ENCODE measurements at places on chromosomes 7 and 10. TPM values are rescaled to one million over a fixed set of nuclear protein-coding genes. Genes with fewer than 3 reads are reported as not detected.

GRCh38 chr10:131789516-131789915 is 111.3 kb upstream of the PPP2R2D start:
- H3K27ac ChIP-seq: no peak overlapping the region
- DNase-seq: no peak
- H3K4me1 ChIP-seq: no peaks in the 10 kb centered on the region
- no peak overlapping the region for H3K4me3 ChIP-seq
- no peaks in the 10 kb centered on the region for H3K27me3 ChIP-seq
- H3K36me3 ChIP-seq: no peaks in the 10 kb centered on the region

DNA sequence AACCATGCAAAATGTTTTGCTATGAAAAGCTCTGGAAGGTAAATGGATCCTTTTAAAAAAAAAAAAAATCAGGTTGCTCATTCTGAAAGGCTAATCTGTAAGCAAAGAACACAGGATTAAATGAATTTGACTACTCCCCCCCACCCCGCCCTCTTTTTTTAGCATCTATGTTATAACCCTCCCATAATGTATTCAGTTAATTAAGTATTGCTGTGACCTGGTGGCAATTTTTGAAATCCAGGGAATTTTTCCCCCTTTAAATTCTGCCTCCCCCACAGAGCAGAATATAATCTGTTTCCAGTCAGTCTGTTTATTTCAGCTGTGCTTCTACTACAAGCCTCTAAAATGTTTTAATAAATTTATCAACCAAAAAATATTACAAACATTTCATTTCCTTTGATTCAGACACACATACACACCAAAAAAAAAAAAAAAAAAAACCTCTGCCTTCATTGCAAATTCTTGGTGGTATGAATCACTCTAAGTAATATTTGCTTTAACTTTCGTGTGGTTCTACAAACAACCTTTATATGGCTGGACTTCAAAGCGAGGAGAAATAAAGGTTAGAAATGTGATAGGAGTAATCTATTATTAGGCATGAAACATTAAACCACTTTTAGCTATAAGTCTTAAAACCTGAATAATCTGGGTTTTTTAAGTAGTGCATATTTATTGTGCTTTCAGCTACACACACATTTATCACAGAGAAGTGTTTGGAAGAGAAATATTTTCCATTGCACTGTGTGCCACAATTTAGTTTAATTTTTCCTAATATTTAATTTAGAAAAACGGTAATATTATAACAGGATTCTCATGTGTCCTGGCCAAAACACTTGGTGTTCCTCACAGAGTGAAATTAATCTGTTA is 64.4 kb upstream of the ARID5B start:
- no peaks in the 10 kb centered on the region for H3K27me3 ChIP-seq
- no peak for DNase-seq
- no peaks in the 10 kb centered on the region for H3K4me1 ChIP-seq
- no peak overlapping the region for H3K27ac ChIP-seq

- H3K4me3 ChIP-seq: no peak overlapping the region
- no peaks in the 10 kb centered on the region for H3K36me3 ChIP-seq
- no peaks in the 10 kb centered on the region for H3K27me3 ChIP-seq
Observed at GRCh38 chr7:93823621-93824020, 66.9 kb downstream of the TFPI2 start.

DNA sequence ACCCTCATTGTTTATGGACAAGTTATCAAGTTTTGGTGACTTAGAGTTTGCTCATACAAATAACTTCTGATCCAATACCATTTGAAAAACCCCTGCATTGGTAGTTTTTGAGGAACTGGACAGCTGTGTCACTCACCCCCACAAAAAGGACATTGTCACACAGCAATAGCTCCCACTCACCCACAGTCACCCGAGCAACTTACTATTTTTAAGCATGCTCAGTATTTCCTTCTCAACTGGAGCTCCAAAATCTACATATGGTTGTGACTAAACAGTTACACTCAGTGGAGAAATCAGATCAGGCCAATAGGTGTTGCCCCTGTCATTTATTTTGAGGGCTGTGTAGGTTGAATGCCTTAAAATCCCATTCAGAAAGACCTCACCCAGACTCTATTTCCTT is 165.2 kb upstream of the AUTS2 start:
- H3K4me3 ChIP-seq: no peak overlapping the region
- no peaks in the 10 kb centered on the region for H3K4me1 ChIP-seq
- H3K27ac ChIP-seq: no peak overlapping the region
- H3K27me3 ChIP-seq: no peaks in the 10 kb centered on the region

DNA sequence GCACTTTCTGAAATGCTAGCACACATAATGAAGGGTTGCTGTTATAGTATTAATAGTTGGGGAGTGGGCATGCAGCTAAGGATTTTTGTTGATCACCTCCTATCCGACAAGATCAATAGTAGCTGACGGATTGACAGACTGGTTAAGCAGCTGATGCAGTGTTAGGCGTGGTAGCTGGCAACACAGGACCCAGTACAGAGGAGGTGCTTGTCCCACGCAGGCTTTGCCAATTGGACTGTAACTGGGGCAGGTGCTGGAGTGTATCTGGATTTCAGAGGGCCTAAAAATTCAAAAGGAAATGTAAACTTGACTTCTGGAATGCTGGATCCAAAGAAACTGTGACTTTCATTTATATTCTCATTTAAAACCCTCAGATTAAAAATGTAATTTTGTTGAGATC is 340.9 kb downstream of the SORCS3 start:
- no peak for DNase-seq
- no peak overlapping the region for H3K4me3 ChIP-seq
- no peaks in the 10 kb centered on the region for H3K36me3 ChIP-seq
- H3K27me3 ChIP-seq: no peaks in the 10 kb centered on the region

DNA sequence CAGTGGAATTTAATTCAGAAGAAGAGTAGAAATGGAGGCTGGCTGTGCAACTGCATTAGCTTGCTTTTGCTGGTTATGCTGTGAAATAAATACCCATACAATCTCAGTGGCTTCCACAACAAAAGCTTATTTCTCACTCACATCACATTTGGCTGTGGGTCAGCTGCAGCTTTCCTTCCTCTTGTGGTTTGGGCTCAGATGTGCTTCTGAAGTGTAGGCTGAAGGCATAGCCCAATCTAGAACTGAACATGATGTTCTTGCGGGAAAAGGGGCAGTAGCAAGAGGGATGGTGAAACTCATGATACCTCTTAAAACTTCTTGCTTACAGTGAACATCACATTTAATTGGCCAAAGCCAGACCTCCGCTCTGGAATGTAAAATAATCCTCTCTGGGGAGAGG is 119.9 kb downstream of the HECW1 start:
- H3K27ac ChIP-seq: no peak overlapping the region
- no peaks in the 10 kb centered on the region for H3K27me3 ChIP-seq
- DNase-seq: no peak
- H3K4me3 ChIP-seq: no peak overlapping the region
- H3K36me3 ChIP-seq: no peaks in the 10 kb centered on the region

- DNase-seq: peak; percentile 69
- peak overlapping the region; percentile 44 for H3K4me3 ChIP-seq
- H3K36me3 ChIP-seq: no peaks in the 10 kb centered on the region
- no peak overlapping the region for H3K27ac ChIP-seq
- H3K27me3 ChIP-seq: no peaks in the 10 kb centered on the region
- H3K4me1 ChIP-seq: peaks cover 3% of the 10 kb centered on the region
Observed at GRCh38 chr7:96075510-96076349, 246.2 kb downstream of the SLC25A13 start.

GRCh38 chr7:28748933-28749584 is 209.1 kb downstream of the TRIL start:
- DNase-seq: no peak
- H3K4me1 ChIP-seq: no peaks in the 10 kb centered on the region
- no peaks in the 10 kb centered on the region for H3K36me3 ChIP-seq
- H3K27ac ChIP-seq: no peak overlapping the region

DNA sequence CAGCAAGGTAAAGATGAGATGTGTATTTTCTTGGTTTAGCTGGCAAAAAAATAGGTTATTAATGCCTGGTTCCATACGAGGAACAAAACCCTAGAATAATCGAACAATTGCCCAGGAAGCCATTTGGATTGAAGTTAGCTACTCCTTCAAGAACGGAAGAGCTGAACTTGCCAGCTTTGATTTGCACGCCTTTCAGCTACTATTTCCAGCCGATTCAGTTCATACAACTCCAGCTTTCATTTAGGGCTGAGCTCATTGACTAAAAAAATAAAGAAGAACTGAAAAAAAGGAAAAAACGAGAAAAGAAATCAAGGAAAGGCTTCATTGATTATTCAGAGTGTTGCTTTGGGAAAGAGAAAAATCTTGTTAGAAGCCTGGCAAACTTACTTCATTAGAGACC is 60.4 kb downstream of the PTN start:
- H3K4me3 ChIP-seq: no peak overlapping the region
- H3K27me3 ChIP-seq: no peaks in the 10 kb centered on the region
- H3K27ac ChIP-seq: no peak overlapping the region
- no peaks in the 10 kb centered on the region for H3K36me3 ChIP-seq
- no peaks in the 10 kb centered on the region for H3K4me1 ChIP-seq

GRCh38 chr7:21617916-21618390 is 75.1 kb downstream of the DNAH11 start:
- H3K27me3 ChIP-seq: no peaks in the 10 kb centered on the region
- H3K36me3 ChIP-seq: no peaks in the 10 kb centered on the region
- H3K4me3 ChIP-seq: no peak overlapping the region
- DNase-seq: peak; percentile 93
- no peak overlapping the region for H3K27ac ChIP-seq
- peaks cover 15% of the 10 kb centered on the region for H3K4me1 ChIP-seq

DNA sequence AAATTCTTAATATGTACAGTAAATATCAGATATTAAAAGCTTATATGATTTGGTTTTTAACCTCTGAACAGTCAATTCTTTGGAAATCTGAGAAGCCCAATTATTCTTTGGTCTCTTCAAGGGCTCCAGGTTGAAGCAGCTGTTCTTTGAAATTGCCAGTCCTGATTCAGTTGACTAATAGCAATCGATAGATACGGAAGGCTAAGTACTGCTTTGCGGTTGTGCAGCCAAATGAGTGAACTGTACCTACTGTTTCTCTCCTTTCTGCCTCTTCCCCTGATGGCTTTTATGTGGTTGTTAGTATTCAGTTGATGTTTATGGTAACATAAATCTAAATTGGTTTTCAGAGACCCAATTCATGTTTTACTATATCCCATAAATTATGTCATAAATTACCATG is 103.1 kb upstream of the RPA3 start:
- H3K4me1 ChIP-seq: no peaks in the 10 kb centered on the region
- H3K27ac ChIP-seq: no peak overlapping the region
- no peak overlapping the region for H3K4me3 ChIP-seq
- H3K36me3 ChIP-seq: no peaks in the 10 kb centered on the region

DNA sequence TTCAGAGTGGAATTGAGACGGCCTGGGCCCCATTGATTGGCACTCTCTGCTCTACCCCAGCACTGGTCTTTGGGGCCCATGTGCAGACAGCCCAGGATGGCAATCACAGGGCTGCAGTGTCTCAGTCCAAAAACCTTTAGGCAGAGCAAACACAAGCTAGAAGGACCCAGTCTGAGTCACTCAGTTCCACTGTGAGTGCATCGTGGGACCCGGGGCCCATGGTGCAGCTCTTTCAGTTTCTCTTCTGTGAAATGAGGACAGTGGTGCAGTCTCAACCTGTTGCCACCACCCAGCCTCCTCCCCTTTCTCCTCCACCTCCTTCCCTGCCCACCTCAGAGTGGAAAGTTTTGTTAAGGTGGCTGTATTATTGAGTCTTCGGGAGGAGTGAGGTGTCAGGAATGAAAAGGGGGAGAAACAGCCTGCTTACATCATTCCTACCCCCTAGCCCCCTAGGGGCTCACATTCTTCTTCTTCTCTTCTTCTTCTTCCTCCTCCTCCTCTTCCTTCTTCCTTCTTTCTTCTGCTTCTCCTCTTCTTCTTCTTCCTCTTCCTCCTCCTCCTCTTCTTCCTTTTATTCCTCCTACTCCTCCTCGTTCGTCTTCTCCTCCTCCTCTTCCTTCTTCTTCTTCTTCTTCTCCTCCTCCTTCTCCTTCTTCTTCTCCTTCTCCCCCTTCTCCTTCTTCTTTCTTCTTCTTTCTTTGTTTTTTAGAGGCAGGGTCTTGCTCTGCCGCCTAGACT is 19.5 kb upstream of the CARD11 start:
- no peak for DNase-seq
- H3K4me1 ChIP-seq: no peaks in the 10 kb centered on the region
- no peaks in the 10 kb centered on the region for H3K27me3 ChIP-seq

GRCh38 chr10:130259380-130259779 is 123.2 kb downstream of the GLRX3 start:
- H3K36me3 ChIP-seq: no peaks in the 10 kb centered on the region
- DNase-seq: no peak
- no peaks in the 10 kb centered on the region for H3K4me1 ChIP-seq
- no peaks in the 10 kb centered on the region for H3K27me3 ChIP-seq
- no peak overlapping the region for H3K27ac ChIP-seq

DNA sequence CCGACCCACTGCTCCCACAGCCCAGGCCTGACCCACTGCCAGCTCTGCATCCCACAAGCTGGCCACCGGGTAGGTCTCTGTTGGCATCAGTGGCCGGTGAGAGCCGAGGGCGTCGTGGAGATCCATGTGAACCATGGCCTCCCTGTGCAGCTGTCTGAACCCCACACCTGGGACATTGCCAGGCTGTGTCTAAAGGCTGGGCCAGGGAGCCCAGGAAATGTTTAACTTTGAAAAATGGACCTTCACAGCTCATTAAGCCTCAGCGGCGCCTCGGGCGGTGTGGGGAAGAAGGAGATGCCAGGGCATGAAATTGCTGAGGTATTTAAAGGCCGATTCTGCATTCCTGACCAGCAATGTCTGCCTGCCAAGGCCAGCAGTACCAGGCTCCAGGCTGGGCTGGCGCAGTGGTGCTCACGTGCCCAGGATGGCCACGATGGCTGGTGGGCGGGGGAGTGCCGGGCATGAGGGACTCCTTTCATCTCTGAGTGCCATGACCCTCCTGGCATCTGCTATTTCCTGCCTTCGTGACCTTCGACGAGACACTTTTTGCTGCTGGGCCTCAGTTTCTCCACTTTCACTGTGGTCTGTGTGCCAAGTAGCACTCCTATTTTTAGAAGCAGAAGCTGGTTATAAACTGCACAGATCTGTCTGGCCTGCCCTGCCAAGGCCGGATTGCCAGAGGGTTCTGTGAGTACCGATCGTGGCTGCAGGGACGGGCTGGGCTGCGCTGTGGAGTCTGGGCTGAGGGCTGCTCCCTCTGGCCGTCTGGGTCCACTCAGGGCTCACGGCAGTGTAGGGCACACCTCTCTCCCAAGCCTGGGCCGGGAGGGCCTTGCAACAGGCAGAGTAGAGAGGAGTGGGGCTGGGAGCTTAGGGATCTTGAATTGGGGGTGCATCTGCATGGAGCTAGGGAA is 21.8 kb downstream of the ELFN1 start:
- DNase-seq: no peak
- H3K36me3 ChIP-seq: no peaks in the 10 kb centered on the region
- no peaks in the 10 kb centered on the region for H3K27me3 ChIP-seq
- H3K4me1 ChIP-seq: no peaks in the 10 kb centered on the region
- no peak overlapping the region for H3K27ac ChIP-seq

GRCh38 chr7:36547416-36547815 is 157.8 kb downstream of the ANLN start:
- no peaks in the 10 kb centered on the region for H3K36me3 ChIP-seq
- H3K27ac ChIP-seq: no peak overlapping the region
- no peak for DNase-seq

GRCh38 chr7:127895814-127896280 is 135.4 kb downstream of the LRRC4 start:
- DNase-seq: no peak
- no peak overlapping the region for H3K27ac ChIP-seq
- H3K27me3 ChIP-seq: no peaks in the 10 kb centered on the region
- H3K4me1 ChIP-seq: no peaks in the 10 kb centered on the region
- no peaks in the 10 kb centered on the region for H3K36me3 ChIP-seq

- peaks cover 3% of the 10 kb centered on the region for H3K27me3 ChIP-seq
- H3K27ac ChIP-seq: no peak overlapping the region
Observed at GRCh38 chr7:101059620-101059942, 25.7 kb upstream of the TRIM56 start.

The PNLIPRP1 gene
- total RNA-seq: not detected

The SEMA3C gene
- total RNA-seq: 0.55 TPM

The RGR gene
- not detected for total RNA-seq

The ZNF438 gene
- 5.2 TPM for total RNA-seq

The SFTPD gene
- 0.59 TPM for total RNA-seq

The CCDC6 gene
- 20.4 TPM for total RNA-seq

The ENKUR gene
- total RNA-seq: 0.29 TPM

Data from right lobe of liver (tissue), 6 donors.